ENCODE measurements at places on chromosomes 3 and 15.
A peak's percentile ranks its signal among the peaks of the same experiment; 100 is the strongest.

- DNase-seq: no peak
These were observed 117.0 kb upstream of the CCDC54 start for GRCh38 chr3:107260207-107260606.

GRCh38 chr3:153443961-153444360 is 281.9 kb downstream of the RAP2B start:
- DNase-seq: peak; percentile 9

GRCh38 chr3:167657684-167658225 is 4.0 kb upstream of the WDR49 start:
- no peak for DNase-seq

- peak; percentile 58 for DNase-seq
These were observed 856 bp downstream of the TMEM40 start for GRCh38 chr3:12758025-12758781.

DNA sequence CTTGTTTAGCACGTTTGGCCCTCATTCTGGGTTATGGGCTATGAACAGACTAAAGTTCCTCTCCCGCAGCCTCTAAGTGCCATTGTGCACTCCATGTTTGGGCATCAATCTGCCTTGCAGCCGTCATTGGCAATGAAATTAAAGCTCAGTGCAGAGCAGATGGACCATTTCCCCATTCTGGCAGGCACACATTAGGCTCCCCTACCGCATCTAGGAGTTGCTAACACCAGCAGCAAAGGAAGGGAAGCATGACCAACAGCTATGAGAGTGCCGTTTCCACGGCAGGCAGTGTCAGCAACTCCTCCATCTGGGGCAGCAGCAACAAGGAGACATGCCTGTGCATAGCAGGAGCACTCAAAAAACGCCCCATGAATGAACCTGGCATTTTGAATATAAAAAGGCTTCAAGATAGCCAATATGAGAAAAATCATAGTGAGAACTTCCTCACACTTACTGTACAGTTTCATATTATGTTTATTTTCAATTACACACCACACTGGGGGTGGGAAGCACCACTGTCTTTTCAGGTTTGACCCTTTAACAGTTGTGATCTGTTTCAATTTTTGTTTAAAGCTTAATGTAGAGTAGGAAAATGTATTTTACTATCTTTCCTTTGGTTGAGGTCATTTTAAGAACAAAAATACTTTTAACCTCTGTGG is 218.7 kb downstream of the KCNMB2 start:
- no peak for DNase-seq

DNA sequence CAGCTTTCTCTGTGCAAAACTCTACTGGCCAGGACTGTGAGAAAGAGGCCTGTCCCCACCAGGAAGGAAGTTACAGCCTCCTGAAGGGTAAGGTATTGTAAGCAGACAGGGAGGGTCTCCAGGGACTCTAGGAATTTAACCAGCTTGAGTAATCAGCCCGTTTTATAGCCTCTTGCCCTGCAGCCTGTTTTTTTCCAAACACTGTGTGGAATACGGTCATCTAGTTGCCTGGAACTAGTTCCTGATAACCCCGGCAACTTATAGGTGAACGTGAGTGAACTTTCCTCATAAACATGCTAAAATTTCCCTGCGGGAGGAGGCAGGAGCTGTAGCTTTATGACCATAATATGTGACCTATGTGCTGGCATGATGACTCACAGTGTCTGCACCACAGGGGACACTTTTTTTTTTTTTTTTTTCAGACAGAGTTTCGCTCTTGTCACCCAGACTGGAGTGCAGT is 60.1 kb upstream of the DAZL start:
- no peak for DNase-seq

- DNase-seq: no peak
These were observed 8.9 kb downstream of the ARMC8 start for GRCh38 chr3:138196023-138196422.

GRCh38 chr15:60122691-60123090 is 118.6 kb downstream of the FOXB1 start:
- no peak for DNase-seq

GRCh38 chr3:124839896-124840295 is 47.3 kb downstream of the ITGB5 start:
- no peak for DNase-seq

GRCh38 chr3:50971487-50971924 is 296.8 kb downstream of the DOCK3 start:
- peak; percentile 56 for DNase-seq

GRCh38 chr15:62945760-62946159 is 96.8 kb upstream of the TPM1 start:
- DNase-seq: no peak

- no peak for DNase-seq
These were observed 753.5 kb downstream of the NAALADL2 start for GRCh38 chr3:175612487-175613196.

DNA sequence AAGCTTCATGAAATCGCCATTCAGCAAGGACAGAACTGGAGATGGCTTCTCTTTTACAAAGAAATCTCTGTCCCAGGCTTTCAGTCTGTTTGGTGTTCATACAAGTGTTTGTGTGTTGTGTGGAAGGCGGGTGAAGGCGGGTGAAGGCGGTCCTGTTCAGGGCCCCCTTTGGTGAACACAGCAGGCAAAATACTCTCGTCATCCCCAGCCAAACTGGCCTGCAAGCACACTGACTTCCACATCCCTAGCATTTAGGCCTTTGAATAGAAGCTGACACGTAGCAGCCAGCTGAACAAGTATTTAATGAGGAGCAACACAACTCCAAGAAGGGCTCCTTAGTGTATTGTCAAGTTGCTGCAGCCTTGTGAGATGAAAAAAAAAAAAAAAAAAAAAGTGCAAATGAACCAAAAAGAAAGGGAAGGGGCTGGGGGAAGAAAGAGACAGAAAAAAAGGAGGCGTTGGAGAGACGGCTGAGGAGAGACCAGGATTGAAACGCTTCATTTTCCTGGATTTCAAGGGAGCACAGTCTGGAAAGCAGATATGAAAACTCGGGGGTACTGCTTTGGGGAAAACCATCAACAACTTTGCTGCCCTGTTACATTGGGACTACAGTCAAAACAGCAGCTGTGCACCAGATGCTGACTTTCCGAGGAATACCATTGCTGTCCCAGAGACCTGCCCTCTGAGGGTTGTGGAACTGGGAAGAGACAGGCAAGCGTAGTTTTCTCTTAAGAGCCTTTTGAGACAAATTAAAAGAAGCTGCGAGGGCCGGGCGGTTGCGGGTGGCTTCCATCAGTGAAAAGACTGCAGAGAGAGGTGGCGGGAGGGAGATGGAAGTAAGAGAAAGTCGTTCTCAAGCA is 74.6 kb downstream of the TGFBR2 start:
- DNase-seq: no peak

DNA sequence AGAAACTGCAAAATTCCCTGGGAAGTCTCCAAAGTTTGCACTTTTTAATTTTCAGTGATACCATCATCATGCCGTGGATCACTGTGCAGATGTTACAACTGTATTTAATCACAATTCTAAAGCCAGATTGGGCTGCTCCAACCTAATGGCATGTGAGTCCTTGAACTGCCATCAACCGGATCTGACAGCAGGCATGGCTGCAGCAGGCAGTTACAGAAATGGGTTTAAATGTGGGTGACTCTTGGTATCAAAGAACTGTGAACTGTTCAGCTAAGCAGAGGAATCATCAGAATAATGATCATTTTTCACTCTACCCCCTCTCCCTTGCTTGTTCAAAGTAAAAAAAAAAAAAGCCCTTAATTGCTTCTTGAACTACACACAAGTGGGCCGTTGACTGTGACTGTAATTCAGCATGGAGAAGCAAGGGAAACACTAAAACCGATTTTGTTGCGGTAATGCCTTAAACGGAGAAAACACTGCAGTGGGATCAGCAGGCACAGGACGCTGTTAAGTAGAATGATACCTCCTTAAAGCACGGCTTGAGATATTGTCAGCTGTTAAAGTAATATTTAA is 152.4 kb downstream of the RORA start:
- peak; percentile 21 for DNase-seq

DNA sequence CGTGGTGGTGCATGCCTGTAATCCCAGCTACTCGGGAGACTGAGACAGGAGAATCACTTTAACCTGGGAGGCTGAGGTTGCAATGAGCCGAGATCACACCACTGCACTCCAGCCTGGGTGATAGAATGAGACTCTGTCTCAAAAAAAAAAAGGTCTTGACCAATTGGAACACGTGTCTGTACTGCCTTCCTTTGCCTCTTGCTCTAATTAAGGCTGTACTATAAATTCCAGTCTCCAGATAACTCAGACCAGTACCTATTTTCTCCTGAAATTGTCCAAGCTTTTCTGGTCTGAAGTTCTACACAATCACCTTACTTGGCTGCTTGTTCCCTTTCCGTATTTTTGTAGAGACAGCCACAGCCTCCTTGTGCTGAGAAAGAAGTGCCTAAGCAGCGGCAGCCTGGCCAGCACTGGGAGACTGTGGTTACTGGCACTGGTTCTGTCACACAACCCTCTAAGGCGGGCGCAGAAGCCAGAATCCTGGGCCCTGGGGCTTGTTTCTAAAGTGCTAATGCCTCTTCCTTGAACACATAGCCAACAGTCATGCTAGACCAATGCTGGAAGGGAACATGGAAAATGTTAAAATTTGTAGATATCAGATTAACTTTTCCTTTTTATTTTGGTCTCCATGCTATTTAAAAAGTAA is 6.2 kb upstream of the CEP70 start:
- DNase-seq: no peak

GRCh38 chr15:41872166-41872747 is 21.6 kb downstream of the SPTBN5 start:
- DNase-seq: no peak

DNA sequence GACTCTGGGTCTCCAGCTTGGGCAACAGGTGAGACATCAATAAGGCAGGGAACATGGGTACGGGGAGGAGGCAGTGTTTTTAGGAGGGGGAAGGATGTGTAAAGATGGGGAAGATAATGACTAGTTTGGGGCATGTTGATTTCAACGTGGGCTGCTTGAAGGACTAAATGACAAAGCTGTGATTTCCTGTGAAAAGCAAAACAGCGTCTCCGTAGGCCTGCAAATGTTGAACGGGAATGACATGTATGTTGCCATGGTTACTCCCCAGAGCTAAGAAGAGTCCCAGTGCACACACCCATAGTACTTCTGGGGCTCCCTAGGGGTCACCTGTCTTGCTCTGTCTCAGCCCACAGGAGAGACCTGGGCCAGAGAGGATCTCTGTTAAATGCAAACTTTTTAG is 71.3 kb upstream of the ETV5 start:
- DNase-seq: no peak

GRCh38 chr3:132659365-132660051 is at the start of gene ACAD11:
ACAD11 (minus strand) TSS chr3:132659809; CDS start chr3:132659751, 58 bp downstream.
- peak; percentile 77 for DNase-seq

DNA sequence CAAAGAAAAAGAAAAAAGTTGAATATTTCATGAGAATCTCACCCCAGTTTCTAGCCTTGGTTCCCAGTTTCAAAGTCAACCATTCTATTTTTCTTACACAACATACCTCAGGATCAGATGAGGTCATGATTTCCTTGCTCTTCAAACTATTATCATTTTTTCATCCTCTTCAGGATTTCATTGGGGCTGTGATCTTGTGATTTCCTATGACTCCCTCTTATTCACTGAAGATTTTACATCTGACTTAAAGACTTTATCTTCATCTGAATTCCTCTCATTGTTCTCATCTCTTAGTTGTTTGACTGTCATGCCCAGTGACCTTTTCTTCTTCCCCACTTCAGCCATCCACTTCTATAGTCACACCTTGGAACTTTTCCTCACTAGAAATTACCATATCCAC is 3.1 kb upstream of the C3orf33 start:
- DNase-seq: no peak

GRCh38 chr3:52917044-52917443 is 19.7 kb upstream of the STIMATE start:
- no peak for DNase-seq

- no peak for DNase-seq
These were observed 29.5 kb upstream of the FAM107A start for GRCh38 chr3:58606693-58607092.

DNA sequence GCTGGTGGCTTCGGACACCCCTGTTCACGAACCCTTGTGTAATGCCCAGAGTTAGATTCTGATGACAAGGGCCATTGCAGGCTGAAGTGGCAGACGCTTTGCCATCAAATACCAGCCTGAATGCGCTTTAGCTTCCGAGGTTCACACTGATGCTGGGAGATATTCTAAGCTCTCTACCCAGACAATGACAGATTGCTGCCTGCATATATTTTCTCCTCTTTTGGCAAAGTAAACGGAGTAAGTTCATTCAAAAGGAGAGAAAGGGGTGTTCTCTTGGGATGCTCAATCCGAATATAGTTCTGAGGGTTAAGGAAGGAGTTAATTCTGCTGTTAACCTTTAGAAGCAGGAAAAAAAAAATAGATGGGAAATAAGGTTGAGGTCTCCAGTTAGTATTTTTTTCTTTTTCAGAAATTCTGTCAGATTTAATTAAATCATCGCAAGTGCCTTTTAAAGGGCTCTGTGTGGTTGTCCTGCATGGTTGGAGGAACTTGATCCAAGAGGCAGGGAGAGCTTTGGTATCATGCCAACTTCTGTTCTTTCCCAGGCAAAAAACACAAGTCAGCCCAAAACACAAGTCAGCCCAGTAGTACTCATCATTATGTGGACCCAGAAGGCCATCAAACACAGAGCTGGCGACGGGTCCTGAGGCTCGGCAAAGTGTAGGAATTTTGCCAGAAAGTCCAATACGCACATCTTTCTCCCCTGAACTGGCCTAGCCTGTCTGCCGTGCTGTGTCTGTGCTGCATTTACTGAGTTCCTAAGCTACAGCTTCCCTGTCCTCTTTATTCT is 70.9 kb upstream of the ST8SIA2 start:
- DNase-seq: peak; percentile 23

DNA sequence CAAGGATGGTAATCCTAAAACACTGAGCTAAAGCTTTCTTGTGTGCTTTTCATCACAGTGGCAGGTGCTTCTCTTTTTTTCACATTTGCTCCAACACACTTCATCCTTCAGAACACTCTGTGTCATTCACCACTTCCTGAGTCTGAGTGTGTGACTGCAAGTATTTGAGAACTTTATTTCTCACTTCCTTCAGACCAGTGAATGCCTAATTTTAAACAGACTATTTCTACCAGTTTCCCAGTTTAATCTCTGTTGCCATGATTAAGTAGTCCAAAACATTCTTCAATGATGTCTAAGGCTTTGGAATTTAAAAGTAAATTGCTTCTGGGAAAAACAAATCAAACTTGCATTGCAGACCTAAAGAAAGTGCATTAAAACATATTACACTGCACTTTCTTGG is 541.2 kb downstream of the RBMS3 start:
- DNase-seq: no peak

- no peak for DNase-seq
These were observed 12.2 kb downstream of the ALG1L2 start for GRCh38 chr3:130093741-130094391.

DNA sequence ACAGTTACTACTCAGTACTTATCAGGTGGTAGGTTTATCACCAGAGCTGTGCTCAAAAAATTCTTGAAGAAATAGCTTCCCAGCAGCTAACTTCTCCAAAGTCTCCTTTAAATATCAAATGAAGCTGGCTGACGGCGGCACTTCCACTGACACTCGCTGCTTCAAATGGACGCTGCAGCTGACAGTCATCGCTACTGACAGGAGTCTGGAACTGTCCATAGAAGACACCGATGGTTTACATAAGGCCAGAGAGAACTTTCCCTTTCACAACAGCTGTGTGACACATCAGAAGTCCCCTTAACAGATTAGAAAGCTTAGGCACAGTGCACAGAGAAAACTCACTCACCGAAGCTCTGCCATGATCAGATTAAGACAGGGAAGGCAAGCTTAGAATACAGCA is 270.2 kb downstream of the SHOX2 start:
- no peak for DNase-seq

Measured in NCI-H1092 treated with DMSO at 0.1 percent for 48 hours (cell line).